Spinal cord (tissue), 10 donors: ENCODE measurements at places on chromosomes 2 and 18.

- no peak overlapping the region for H3K27ac ChIP-seq
- DNase-seq, result no peak
- H3K4me3 ChIP-seq, result no peak overlapping the region
- H3K27me3 ChIP-seq, result no peaks in the 10 kb centered on the region
Observed at GRCh38 chr2:184727813-184728212, 129.5 kb downstream of the ZNF804A start.

- DNase-seq, result no peak
Observed at GRCh38 chr2:42135381-42136312, 33.5 kb upstream of the EML4 start.

DNA sequence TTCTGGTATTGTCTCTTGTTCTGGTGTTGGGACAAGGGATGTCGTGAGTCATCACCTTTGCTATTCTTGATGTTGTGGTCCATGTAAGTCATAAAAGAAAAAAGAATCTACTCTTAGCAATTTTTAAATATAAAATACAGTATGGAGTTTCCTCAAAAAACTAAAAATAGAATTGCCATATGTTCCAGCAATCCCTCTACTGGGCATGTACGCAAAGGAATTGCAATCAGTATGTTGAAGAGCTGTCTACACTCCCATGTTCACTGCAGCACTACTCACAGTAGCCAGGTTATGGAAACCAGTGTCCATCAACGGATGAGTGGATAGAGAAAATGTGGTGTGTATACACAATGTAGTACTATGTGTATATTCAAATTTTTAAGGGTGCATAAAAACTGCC, 10.9 kb upstream of the GNAL start:
- DNase-seq, result no peak
- H3K27ac ChIP-seq, result no peak overlapping the region
- no peaks in the 10 kb centered on the region for H3K27me3 ChIP-seq
- H3K4me3 ChIP-seq, result no peak overlapping the region

- H3K27me3 ChIP-seq, result no peaks in the 10 kb centered on the region
- no peak overlapping the region for H3K27ac ChIP-seq
- no peak for DNase-seq
- no peaks in the 10 kb centered on the region for H3K36me3 ChIP-seq
- no peaks in the 10 kb centered on the region for H3K4me1 ChIP-seq
Observed at GRCh38 chr2:166891727-166892126, 3.4 kb downstream of the XIRP2 start.

GRCh38 chr18:76376668-76377358, 118.2 kb downstream of the ZNF516 start:
- H3K27ac ChIP-seq, result no peak overlapping the region
- H3K27me3 ChIP-seq, result no peaks in the 10 kb centered on the region
- DNase-seq, result no peak
- H3K4me3 ChIP-seq, result no peak overlapping the region

DNA sequence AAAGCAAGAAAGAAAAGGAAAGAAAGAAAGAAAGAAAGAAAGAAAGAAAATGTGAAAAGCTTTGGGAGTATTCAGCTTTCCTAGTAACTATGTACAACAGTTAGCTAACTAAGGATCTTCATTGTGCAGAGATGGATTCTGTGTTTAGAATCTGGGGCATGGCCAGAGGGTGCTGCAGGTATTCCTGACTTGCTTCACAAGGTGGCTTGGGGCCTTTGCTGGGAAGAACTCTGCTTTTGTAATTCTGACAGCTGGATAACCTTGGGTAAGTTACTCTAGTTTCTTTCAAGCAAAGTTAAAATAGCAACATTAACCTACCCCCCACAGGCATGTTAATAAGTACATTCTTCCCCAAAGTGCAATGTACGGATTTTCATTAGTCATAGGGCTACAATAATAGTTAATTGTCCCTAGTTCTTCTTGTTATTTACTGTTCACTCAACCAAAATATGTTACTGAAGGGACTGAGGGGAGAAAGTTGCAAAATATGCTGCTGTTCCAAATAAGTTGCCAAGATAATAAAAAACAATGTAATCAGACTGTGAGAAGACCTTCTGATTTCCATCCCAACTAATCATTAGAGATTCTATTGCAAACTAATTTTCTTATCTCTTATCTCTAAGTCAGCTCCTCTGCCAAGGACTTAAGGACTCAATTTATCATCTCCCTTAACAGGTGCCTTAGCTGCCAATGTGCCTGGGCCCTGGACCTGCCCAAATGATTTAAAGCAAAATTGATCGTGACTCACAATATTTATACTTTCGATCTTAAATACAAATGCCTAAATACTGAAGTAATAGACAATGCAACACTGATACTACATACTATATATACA, 50.3 kb downstream of the SERPINB8 start:
- H3K4me3 ChIP-seq, result no peak overlapping the region
- H3K4me1 ChIP-seq, result no peaks in the 10 kb centered on the region
- peak; percentile 89 for DNase-seq
- H3K27me3 ChIP-seq, result no peaks in the 10 kb centered on the region

GRCh38 chr2:174997110-174997509, 8.1 kb downstream of the CHN1 start:
- H3K4me3 ChIP-seq, result no peak overlapping the region
- H3K4me1 ChIP-seq, result peaks cover 3% of the 10 kb centered on the region
- H3K27ac ChIP-seq, result no peak overlapping the region
- no peaks in the 10 kb centered on the region for H3K27me3 ChIP-seq
- H3K36me3 ChIP-seq, result no peaks in the 10 kb centered on the region

DNA sequence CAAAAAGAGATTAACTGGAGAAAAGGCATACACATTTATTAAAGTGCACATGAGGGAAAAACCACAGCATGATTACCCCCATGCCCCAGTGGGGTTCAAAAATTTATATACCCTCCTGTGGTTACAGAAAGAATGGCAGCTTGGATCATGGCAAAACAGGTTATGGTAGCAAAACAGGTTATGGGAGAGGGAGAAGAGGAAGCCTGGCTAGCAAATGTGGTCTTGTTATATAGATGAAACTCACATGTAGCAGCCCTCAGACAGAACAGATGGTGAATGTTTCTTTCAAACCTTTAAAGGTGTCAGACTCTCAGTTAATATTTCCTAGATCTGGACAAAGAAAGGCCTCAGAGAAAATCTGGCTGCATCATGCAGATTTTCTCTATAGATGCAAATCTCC, 178.2 kb upstream of the ZC3H15 start:
- DNase-seq, result peak; percentile 55
- H3K36me3 ChIP-seq, result no peaks in the 10 kb centered on the region
- H3K27ac ChIP-seq, result no peak overlapping the region
- no peaks in the 10 kb centered on the region for H3K27me3 ChIP-seq
- H3K4me1 ChIP-seq, result no peaks in the 10 kb centered on the region

DNA sequence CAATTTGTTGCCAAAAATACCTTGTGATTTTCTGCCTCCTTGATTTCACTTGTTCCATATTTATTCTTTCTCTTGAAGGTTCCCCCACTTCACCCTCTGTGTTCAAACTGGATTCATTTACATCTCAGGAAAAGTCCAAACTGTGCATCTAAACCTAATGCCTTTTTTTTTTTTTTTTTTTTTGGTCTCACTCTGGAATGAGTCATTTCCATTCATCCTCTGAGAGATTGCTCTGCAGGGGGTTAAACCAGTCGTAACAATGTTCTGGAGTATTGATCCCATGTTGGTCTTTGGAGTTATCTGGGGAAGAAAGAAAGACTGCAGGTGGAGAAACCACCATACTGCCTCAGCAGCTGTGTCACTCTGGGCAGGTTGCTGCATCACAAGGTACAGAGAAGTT, 119.7 kb downstream of the TACR1 start:
- no peak for DNase-seq
- H3K4me3 ChIP-seq, result no peak overlapping the region
- H3K36me3 ChIP-seq, result no peaks in the 10 kb centered on the region
- no peaks in the 10 kb centered on the region for H3K27me3 ChIP-seq
- H3K27ac ChIP-seq, result no peak overlapping the region

GRCh38 chr2:205169464-205169863, 512.8 kb upstream of the NRP2 start:
- H3K4me1 ChIP-seq, result no peaks in the 10 kb centered on the region
- no peak for DNase-seq
- H3K27ac ChIP-seq, result no peak overlapping the region
- no peaks in the 10 kb centered on the region for H3K27me3 ChIP-seq
- no peaks in the 10 kb centered on the region for H3K36me3 ChIP-seq

- H3K4me3 ChIP-seq, result no peak overlapping the region
- peaks cover 12% of the 10 kb centered on the region for H3K36me3 ChIP-seq
- DNase-seq, result no peak
Observed at GRCh38 chr2:1736997-1737480, 7.3 kb downstream of the PXDN start.

- DNase-seq, result no peak
- peaks cover 14% of the 10 kb centered on the region for H3K4me1 ChIP-seq
- no peaks in the 10 kb centered on the region for H3K36me3 ChIP-seq
- no peaks in the 10 kb centered on the region for H3K27me3 ChIP-seq
- H3K27ac ChIP-seq, result no peak overlapping the region
Observed at GRCh38 chr18:74388227-74388626, 68.9 kb downstream of the DIPK1C start.

GRCh38 chr2:45739796-45740485, 88.5 kb downstream of the PRKCE start:
- H3K4me3 ChIP-seq, result no peak overlapping the region
- H3K36me3 ChIP-seq, result peaks cover 7% of the 10 kb centered on the region
- no peaks in the 10 kb centered on the region for H3K27me3 ChIP-seq
- H3K4me1 ChIP-seq, result peaks cover 19% of the 10 kb centered on the region

DNA sequence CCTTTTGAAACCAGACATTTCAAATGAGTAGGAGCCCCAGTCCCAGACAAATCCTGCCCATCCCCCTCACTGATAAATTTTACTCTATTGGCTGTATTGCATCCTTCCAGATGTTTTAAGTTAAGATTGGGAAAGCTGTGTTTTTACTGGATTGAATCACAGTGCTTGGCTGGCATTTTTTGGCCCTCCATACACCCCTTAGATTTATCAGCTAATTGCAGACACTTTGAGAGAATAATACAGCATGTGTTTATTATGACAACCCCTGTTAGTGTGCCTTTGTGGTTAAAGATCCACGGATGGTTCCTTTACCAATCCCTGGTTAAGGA, 74.9 kb downstream of the ANTXR1 start:
- no peaks in the 10 kb centered on the region for H3K27me3 ChIP-seq
- no peak for DNase-seq
- H3K27ac ChIP-seq, result no peak overlapping the region

DNA sequence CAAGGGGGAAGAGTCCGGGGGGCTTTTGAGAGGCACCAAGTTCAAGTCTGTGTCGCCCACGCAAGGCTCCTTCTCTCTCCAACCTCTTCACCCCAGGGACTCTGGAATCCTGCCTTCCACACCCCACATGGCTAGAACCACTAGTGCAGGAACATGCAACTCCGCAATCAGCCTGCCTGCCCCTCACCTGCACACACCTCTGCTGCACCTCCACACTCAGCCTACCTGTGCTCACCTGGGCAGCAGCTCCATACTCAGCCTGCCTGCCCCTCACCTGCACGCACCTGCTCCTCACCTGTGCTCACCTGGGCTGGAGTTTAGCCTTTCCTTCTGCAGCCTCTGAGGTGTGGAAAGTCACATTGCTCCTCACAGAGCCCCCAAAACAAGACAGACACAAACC, 277.4 kb downstream of the NDUFA10 start:
- H3K4me3 ChIP-seq, result no peak overlapping the region
- H3K27ac ChIP-seq, result no peak overlapping the region
- peaks cover 50% of the 10 kb centered on the region for H3K4me1 ChIP-seq
- H3K36me3 ChIP-seq, result no peaks in the 10 kb centered on the region

DNA sequence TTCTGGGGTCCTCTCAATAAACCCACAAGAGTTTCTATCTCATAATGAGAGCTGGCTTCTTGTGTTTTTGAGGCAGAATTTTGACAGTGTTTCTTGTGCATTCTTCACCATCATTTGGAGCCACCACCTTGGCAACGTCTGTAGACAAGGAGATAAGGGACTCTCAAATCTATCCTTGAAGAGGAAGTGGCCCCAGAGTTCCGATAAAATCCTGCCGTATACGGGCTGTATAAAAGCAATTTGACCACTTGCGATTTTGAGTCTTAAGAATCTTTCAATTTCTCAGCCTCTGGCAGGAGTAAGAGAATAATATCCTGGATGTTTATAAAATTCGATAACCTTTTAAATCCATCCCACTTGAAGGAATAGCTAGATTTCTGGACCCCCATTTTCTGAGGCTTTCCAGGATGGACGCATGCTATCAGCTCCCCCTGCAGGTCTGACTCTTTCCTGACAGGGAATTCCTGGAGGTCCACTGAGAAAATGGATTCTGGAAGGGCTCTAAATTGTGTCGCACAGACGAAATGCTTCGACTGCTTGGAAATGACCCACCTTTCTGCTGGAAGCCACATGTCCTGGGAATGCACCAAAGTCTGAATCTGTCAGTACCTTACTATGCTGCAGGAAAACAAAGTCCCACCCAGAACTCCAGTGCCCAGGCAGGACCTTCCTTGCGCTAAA, 54.1 kb downstream of the E2F6 start:
- no peak for DNase-seq
- H3K36me3 ChIP-seq, result no peaks in the 10 kb centered on the region
- H3K27ac ChIP-seq, result no peak overlapping the region

GRCh38 chr18:55634545-55634944, 46.6 kb upstream of the TCF4 start:
- no peak for DNase-seq
- H3K4me3 ChIP-seq, result no peak overlapping the region
- H3K4me1 ChIP-seq, result no peaks in the 10 kb centered on the region
- H3K36me3 ChIP-seq, result no peaks in the 10 kb centered on the region
- H3K27ac ChIP-seq, result no peak overlapping the region

- no peak for DNase-seq
- peaks cover 39% of the 10 kb centered on the region for H3K4me1 ChIP-seq
- peaks cover 72% of the 10 kb centered on the region for H3K27me3 ChIP-seq
- H3K27ac ChIP-seq, result no peak overlapping the region
- no peaks in the 10 kb centered on the region for H3K36me3 ChIP-seq
Observed at GRCh38 chr2:181677912-181678586, 2.3 kb downstream of the NEUROD1 start.

GRCh38 chr2:105893011-105893995, 148.6 kb downstream of the NCK2 start:
- H3K27me3 ChIP-seq, result no peaks in the 10 kb centered on the region
- H3K27ac ChIP-seq, result no peak overlapping the region

GRCh38 chr2:11342551-11343367, 1.7 kb downstream of the ROCK2 start:
- H3K27me3 ChIP-seq, result no peaks in the 10 kb centered on the region
- peak overlapping the region; percentile 92 for H3K4me3 ChIP-seq
- peak; percentile 40 for DNase-seq
- H3K4me1 ChIP-seq, result peaks cover 6% of the 10 kb centered on the region
- peak overlapping the region; percentile 91 for H3K27ac ChIP-seq

GRCh38 chr2:17813010-17813741, 3.1 kb upstream of the MSGN1 start:
- no peak overlapping the region for H3K4me3 ChIP-seq
- no peak overlapping the region for H3K27ac ChIP-seq
- no peak for DNase-seq
- H3K27me3 ChIP-seq, result no peaks in the 10 kb centered on the region
- H3K4me1 ChIP-seq, result no peaks in the 10 kb centered on the region

GRCh38 chr2:218710687-218711549, at the start of gene TTLL4:
Gene TTLL4, plus strand, starts transcription at chr2:218710835. Its CDS starts 26,842 bp downstream, at chr2:218737677.
- no peaks in the 10 kb centered on the region for H3K36me3 ChIP-seq
- peaks cover 14% of the 10 kb centered on the region for H3K4me1 ChIP-seq
- peak within 1 kb of the TSS; percentile 91 for H3K27ac ChIP-seq
- H3K27me3 ChIP-seq, result no peaks in the 10 kb centered on the region
- peak; percentile 99 for DNase-seq
